RPMI7951 (cell line): ENCODE measurements at places on chromosomes 2 and 18.

- DNase-seq = no peak
Observed at GRCh38 chr18:55163550-55163949, 204.3 kb upstream of the CCDC68 start.

DNA sequence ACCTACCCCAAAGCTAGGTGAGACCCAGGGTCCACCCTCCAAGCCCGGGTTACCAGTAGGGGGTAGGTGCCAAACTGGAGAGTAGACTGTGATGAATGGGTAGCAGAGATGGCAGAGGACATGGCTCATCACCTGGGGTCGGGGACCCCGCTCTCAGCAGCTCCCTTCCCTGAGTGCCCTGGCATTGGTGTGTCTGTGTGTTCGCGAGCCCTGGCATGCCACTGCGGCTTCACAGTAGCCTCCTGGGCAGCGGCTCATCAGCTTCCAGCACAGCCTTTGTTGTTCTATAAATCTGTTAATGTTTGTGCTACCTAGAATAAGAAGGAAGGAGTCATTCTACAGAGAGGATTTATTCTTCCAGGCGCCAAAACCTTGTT is 62.6 kb upstream of the ALPP start:
- no peak for DNase-seq

DNA sequence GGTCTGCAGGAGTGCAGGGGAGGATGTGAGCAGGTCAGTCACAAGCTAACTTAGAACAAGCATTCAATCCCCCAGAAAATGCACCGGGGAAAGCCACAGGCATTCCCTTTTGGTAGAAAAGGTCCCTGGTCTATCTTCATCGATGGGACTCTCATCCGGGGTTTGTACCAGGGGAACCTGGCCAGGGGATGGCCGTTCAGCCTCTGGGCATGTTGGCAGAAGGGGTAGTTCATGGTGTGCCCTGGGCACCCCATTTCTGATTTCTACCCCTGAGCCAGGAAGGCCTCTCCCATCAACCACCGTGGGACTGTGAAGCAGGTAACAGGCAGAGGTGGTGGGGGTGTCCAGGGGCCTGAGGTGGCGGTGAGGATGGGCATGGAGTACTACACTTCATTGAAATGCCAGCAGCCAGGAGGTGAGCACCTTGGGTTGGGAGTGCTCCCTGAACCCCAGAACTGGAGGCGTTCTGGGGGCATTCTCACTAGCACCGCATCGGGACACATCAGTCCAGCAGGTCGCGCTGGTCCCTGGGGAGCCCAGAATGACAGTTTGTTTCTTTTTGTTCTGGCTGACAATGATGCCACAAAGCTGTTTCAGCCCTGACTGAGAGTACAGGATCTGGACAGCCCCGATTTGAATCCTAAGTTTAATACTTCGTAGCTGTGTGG is 172.3 kb downstream of the SMAD7 start:
- no peak for DNase-seq

- DNase-seq = no peak
Observed at GRCh38 chr2:170501421-170502043, 213.6 kb upstream of the SP5 start.

GRCh38 chr2:185643434-185643833 is 95.2 kb upstream of the FSIP2 start:
- peak; percentile 18 for DNase-seq

GRCh38 chr2:20178249-20178607 is 46.7 kb downstream of the SDC1 start:
- no peak for DNase-seq

DNA sequence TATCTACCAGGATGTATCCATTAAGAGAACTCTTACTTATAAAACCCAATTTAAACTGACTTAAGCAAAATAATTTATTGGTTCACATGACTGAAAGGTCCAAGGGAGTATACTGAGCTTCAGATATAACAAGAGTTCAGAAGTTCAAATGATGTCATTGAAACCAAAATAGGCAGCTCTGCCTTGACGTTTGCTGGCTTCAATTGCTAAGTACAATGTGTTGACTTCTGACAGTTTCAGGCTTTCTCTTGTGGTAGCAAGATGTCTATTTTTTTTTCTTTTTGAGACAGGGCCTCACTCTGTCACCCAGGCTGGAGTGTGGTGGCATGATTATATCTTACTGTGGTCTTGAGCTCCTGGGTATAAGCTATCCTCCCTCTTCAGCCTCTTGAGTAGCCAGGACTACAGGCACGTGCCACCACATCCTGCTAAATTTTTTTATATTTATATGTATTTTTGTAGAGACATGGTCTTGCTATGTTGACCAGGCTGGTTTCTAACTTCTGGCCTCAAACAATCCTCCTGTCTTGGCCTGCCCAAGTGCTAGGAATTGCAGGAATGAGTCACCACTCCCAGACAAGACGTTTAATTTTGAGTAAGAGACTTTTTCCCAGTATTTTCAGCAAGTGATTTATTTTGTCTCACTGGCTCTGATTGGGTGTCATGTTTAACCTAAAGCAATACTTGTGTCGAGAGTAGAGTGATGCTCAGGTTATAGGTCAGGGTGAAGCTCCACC is 184.8 kb downstream of the NR4A2 start:
- DNase-seq = no peak

DNA sequence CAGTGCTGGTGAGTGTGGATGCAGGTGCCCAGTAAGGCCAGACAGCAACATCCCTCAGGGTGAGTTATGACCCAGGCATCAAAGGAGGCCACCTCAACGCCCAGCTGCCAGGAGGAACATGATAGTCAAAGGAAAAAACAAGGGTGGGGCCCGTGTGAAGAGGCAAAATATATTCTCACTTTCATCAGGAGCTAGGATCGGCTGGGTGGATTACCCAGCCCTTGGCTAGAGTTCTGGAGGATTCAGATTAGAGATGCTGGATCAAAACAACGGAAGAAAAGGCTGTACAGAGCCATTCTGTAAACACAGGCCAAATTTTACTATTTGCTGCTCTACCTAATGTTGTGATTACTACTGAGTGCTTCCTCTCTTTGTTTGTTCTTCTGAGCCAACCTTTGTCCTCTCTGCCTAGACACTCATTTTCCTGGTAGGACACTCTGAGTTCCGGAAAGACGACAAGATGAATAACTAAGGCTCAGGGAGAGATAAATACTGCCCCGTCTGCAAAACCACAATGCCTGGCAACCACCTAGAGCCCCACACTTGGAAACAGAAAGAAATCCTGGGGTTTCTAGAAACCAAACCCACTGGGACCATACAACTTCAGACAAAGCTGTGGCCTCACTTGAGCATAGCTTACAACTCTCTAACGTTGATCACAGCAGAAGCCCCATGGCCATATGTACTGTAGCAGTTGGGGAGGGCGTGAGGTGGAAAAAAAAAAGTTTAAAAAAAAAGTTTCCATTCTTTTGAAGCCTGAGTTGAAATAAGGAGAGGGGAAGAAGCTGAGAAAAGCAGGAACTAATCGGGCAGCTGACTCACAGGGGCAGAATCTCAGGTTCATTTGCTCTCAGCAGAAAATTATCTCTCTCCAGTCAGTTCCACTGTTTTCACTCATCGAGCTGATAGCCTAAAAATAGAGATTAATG is 17.8 kb upstream of the PMAIP1 start:
- peak; percentile 83 for DNase-seq

DNA sequence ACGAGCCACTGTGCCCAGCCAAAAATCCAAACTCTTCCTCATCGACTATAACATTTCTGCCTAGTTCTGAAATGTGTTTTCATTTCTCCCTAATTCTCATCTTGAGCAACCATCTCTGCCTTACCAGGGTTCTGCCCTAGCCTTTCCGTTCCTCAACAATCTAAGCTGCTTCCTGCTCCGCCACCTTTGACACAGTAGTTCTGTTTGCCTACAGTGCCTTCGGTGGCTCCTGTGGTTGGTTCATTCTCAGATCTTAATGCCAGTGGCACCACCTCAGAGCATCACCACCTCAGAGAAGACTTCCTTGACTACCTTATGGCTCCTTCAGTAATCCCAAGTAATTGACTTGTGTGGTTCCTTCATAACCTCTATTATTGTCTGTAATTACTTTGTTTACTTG is 3.8 kb downstream of the SOCS6 start:
- no peak for DNase-seq

- peak; percentile 21 for DNase-seq
Observed at GRCh38 chr2:133063775-133064174, 393.8 kb upstream of the LYPD1 start.

DNA sequence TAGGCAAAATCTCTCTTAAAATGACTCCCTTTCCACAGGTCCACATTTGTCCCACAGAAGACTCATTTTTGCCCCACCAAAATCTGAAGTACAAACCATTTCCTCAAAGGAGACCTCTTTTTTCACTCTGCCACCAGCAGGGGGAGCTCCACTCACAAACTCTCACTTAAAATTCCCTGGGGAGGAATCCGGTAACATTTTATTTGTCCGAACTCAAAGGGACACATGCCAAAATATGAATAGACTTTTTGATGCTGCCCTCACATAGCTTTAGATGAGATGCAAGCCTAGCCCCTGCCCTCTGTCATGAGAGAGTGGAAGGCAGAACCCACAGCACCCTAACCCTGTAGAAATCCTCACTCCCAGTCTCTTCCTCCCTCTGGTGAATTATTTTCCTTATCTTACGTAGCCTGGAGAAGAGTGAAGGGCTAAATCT is 57.1 kb downstream of the RMDN2 start:
- peak; percentile 74 for DNase-seq

GRCh38 chr2:150610670-150611279 is 123.3 kb upstream of the RND3 start:
- DNase-seq = peak; percentile 57

DNA sequence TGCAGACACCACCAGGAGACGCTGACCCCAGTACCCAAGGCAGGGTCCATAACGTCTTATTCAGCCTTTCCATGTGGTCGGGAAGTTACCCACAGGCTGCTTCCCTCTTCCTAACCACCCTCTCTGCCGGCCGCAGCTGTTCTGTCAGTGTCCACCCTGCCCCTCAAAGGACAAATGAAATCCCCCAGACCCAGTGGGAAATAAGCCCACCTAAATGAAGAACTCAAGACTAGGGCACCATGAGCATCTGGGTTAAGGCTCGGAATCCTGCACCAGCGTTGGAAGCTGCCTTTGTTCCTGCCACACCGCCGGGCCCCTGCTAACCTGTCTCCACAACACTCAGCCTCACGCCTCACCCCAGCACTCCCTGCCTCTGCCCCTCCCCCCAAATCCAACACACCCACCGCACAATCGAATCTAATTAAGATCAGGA is 21.7 kb downstream of the BCL11A start:
- DNase-seq = no peak

DNA sequence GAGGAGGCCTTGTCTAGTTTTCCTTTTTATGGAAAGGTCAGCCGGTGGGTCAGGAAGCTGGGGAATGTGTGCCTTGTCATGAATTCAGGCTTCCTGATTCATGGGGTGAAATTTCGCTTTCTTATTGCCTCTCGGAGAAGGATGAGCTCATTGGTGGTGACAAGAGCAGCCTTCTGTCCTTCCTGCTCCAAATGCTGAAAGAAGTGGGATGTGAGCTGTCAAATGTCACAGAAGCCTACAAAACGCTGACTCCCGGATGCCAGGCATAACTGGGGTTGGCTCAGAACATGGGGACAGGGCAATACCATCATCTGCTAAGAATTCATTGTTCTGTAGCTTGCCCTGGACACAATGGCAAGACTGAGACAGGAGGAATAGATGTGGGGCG is 55.8 kb upstream of the FAM136A start:
- peak; percentile 16 for DNase-seq

DNA sequence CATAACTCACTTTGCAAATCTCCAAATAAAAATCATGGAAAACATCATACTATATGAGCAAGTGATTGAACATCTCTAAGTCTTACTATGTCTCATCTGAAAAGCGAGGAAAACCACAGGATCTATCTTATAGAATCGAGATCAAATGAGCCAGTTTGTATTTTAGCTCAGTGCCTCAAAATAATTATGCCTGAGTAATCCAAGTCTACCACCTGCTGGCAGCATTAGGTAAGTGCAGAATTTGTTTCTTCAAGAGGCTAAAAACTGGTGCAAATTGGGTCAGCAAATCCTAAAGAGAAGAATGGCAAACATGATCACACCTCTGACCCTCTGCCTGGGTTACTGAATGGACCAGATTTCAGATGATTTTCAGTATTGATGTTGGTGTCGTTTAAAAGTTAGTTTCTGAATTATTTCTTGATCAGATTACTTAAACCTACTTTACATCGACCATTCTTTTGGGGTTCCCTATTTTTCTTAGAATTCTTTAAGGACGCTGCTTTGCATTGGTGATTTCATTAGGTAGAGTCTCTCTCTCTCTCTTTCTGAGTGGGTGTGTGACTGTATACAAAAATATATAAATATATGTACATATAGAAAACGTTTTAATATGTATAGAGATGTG is 12.7 kb upstream of the FHOD3 start:
- DNase-seq = peak; percentile 64

- DNase-seq = peak; percentile 98
Observed at GRCh38 chr2:74454654-74455511, at the start of gene INO80B. Gene INO80B (plus strand): TSS chr2:74455087. CDS start chr2:74455117, 30 bp downstream.

- no peak for DNase-seq
Observed at GRCh38 chr2:171521361-171522051, 768 bp upstream of the CYBRD1 start.

DNA sequence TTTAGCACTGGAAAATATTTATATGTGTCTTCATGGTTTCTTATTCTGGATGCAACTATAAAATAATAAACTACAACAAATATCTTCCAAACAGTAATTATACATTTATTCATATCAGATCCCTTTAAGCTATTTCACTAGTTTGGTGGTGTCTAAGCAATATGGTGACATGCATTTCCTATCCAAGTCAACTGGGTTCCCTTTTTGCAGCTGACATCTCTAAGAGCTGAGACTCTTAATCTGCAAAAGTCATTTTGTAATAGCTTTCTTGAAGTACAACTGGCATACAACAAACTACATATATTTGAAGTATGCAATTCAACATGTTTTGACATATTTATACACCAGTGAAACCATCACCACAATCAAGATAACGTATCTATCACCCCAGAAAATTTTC is 59.9 kb upstream of the SLC1A4 start:
- no peak for DNase-seq

DNA sequence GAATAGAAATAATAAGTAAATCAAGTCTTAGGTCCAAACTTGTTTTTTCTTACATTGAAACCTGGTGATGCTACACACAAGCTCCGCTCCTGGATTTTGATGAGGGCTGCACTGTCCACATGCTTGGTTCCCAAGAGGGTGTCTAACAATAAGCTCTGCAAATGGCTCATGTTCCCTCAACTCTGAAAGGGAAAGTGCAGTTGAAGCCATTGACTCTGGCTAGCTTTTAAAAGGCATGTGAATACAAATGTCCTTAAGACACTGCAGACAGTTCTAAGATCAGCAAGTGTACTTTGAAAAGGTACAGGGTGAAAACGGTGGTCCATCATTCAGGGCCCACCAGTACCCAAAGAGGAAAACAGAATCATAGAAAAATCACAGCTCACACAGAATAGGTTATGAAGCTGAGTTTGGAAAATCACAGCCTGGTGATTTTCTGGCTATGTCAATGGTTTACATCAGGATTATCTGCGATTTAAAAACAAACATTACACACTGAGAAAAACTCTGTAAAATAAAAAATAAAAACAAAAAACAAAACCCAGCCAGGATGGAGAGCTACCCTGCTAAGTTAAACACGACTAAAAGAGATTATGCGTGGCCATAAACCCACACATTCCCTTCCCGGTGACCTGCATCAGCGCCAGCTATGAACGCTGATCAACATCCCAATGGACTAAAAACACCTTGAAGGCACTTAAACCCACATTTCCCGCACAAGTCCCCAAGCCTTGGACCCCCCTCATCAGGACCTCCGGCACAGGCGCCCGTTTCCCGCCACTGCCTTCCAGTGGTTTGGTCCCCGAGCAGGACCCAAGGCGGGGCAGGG is 554 bp downstream of the PFN4 start:
- peak; percentile 22 for DNase-seq
